Amniotic epithelial cell (primary cell): ENCODE measurements at places on chromosomes 4 and X.

GRCh38 chrX:101925733-101926132, 6.1 kb downstream of the ZMAT1 start:
- DNase-seq = no peak

GRCh38 chr4:152565333-152565732, 29.4 kb upstream of the FBXW7 start:
- peak; percentile 49 for DNase-seq

GRCh38 chrX:47645530-47645929, 4.8 kb downstream of the ELK1 start:
- DNase-seq = peak; percentile 70

DNA sequence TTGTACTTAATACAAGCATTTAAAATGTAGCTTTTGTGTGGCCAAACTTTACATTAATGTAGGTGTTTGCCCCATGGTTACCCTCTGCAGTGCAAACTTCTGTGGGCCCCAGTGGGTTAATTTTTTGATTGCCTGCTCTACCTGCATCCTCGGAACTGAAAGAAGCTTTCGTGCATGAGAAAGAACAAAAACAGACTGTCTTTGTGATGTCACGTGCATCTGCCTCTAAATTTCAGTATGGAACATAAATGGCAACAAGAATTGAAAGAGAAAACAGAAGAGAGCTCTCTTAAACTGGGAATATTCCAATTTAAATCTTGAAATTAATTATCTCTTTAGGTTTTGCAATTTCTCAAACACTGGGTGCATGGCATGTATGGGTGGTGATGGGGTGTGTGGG, 182.4 kb upstream of the LCORL start:
- DNase-seq = no peak

GRCh38 chrX:24360272-24360671, at the start of gene SUPT20HL1:
TSS of gene SUPT20HL1 (plus strand) at chrX:24360639. CDS start at chrX:24362761, 2,122 bp downstream.
- DNase-seq = no peak

- peak; percentile 11 for DNase-seq
These were observed 6.7 kb downstream of the ZNF81 start for GRCh38 chrX:47843363-47843762.

DNA sequence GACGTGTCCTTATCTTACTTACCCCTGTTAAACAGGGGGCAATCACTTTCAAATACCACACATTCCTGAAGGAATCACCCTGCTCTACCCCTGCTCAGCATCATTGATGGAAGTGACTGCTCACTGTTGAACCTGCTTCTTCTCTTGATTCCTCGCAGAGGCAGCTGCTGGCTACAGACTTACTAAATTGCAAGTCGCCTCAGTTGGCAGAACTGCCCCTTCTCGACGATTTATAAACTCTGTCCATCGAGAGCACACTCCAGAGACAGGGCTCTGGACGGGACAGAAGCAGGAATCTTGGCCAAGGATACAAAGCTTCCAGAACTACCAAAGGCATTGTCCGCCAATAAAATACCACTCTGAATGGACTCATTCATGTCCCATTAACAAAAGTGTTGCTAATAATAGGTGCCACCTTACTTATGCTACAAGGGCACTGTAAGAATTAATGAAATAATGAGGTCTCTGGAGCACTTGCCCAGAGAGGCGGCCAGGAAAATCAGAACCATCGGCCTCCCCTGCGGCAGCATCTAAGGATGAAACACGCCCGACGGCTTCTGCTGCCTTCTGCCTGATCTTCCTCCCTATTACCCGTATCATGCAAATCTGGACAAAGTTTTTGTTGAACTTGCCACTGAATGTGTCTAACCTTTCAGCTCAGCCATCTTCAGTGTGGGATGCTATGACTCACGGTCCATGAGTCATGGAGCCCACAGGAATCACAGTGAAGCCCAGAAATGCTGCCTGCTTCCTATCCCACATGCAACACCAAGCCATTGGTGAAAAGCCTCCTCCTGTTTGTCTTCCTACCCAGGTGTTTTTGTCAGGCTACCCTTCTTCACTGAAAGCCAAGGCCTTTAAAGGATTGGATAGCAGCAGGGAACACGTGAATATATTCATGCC, 164.9 kb downstream of the MAML3 start:
- peak; percentile 94 for DNase-seq

DNA sequence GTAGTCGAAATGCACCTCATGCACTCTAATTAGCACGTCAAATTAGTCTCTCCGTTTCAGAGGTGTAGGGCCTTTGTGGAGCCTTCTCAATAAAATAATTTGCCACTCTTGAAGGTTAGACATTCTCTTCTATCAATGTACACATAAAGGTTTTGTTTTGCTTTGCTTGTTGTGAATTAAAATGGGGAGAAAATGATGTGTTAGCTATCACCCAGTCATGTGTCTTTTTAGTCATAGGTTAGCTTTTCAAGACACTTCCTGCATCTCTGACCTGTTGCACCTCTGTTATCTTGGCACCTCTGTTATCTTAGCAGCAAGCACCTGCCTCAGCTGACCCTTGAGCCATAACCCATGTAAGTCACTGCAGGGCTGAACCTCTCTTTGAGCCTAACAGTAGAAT, 936 bp downstream of the TMEM144 start:
- DNase-seq = no peak

GRCh38 chr4:56937262-56937661, 29.6 kb downstream of the REST start:
- peak; percentile 90 for DNase-seq

DNA sequence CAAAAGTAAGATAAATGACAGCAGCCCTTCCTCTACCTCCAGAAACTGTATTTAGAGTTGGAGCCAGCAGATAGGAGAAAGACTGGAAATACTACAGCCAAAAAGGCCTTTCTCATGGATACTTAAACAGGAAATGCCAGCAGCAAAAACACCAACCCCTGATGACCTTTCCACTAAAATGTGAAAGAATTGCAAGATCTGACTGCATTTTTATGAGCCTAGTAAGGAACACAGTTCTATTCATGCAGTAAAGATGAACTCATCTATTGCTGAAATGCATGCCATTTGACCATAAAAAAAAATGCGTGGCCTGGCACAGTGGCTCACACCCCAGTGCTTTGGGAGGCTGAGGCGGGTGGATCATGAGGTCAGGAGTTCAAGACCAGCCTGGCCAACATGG, 19.9 kb downstream of the ABCG2 start:
- DNase-seq = peak; percentile 92

GRCh38 chrX:21412883-21413282, 38.7 kb downstream of the CNKSR2 start:
- DNase-seq = peak; percentile 79

DNA sequence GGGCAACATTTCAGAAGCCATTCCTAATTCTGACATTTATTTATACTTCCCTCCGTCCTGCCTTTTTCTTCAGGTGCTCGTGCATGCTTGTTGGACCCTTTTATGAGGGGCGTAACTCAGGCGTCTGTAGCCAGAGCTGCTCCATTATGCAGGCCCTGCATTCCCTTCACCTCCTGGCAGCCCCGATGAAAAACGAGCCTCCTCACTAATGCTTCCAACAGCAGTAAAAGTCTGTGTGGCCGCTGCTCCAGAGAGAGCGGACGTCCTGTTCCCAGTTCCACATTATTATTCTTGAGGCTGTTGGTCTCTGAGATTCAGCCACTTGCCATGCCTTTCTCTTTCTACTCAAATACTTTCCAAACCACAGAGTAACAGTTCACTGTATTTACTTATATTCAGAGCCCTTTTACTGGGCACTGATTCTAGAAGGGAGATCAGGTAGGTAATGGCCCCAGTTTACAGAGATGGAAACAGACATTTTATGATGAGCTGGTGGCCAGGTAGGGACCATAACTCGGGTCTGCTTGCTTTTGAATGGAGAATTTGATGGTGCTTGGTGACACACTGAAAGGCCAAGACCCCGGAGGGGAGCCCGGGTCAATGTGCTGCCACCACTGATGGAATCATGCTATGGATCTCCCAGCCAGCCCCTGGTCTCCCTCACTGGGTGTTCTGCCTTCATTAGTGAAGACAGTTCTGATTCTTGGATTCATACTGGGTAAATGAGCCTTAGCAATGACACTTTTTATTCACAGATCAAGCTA, 101.0 kb downstream of the GATB start:
- no peak for DNase-seq

- peak; percentile 93 for DNase-seq
These were observed 167.5 kb upstream of the MAP3K15 start for GRCh38 chrX:19682712-19683331.

DNA sequence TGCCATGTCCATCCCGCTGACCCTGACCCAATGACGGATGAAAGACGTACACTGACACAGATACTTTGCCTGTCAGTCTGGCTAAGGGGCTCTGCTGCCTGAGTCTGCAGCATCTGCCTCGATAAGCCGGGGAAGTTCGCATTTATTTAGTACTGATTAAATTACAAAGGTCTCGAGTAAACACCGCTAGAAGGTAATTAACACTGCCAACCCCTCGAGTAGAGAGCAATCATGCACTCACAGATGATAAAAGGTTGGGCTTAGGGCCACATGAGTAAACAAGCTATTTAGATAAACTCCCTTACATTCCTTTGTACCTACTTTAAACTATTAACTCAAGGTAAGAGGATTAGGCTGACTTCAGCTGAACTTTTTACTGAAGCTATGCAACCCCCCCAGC, 16.0 kb upstream of the RBMXL3 start:
- no peak for DNase-seq

GRCh38 chr4:75715105-75715799, 9.1 kb upstream of the USO1 start:
- peak; percentile 47 for DNase-seq

GRCh38 chr4:123821861-123822260, 425.3 kb downstream of the SPRY1 start:
- peak; percentile 48 for DNase-seq

- DNase-seq = no peak
These were observed 290.8 kb upstream of the FGF13 start for GRCh38 chrX:139002319-139002718.

- DNase-seq = no peak
These were observed 117.1 kb upstream of the BMP3 start for GRCh38 chr4:80913381-80913780.

DNA sequence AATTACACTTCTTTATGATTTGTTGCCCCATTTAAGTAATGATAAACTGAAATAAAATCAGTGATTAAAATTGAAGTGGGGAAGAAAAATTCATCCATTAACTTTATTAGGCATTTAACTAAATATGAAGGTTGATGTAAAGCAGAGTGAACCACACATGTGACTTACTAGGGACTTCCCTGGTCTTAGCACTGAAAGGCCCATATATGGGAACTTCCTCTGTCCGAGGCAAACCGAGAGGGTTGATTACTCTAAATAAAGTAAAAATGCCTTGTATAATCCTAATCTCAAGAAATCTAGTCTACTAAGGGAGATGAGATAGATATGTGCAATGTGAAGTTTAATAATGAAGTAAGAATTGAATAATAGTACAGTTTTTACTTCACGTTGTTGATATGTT, 403.9 kb upstream of the RPS6KA3 start:
- no peak for DNase-seq

DNA sequence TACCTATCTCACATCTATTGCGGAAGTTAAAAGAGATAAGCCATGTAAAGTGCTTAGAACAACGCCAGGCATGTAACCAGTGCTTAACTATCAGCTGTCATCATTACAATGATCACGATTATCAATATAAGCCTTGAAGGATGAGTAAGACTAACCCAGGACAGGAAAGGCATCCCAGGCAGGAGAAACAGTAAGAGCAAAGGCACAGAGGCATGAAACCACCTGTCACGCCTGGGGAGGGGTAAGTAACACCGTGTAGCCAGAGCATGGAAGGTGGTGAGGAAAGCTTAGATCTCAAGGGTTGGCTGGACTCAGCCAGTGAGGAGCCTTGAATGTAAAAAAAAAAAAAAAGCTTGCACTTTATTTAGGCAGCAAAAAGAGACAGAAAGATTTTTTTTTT, 71.7 kb upstream of the NOCT start:
- DNase-seq = no peak

DNA sequence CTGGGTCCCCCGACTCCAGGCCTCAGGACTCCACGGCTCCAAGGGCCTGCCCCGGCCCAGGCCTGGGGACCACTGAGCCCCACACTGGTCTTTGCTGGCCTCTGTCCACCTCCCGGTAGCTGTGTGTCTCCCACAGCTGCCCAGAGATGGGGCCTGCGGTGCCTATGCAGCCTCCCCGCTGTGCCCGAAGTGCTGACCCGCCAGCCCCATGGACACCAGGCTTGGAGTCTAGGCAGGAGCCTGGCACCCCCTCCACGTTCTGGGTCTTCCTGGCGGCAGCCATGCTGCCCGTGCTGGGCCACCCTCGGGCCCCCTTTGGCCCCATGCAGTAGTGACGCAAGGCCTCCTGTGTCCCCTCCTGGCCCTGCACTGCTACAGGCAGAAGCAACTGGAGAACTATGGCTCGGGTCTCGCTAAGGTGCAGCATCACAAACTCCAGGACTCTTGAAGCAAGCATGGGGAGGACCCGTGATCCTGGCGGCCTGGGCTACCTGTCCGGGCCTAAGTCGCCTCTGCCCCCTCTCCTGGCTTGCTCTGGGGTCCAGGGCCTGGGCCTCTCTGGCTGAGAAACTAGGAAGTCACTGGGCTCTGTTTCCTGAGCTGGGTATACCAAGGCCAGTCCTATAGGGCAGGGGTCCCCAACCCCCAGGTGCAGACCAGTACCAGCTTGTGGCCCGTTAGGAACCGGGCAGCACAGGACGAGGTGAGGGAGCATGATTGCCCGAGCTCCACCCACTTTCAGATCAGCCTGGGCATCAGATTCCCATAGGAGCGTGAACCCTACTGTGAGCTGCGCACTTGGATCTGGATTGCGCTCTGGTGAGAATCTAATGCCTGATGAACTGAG, 917 bp downstream of the MYL5 start:
- DNase-seq = no peak

- DNase-seq = no peak
These were observed 12.7 kb upstream of the HPF1 start for GRCh38 chr4:169770416-169770815.

DNA sequence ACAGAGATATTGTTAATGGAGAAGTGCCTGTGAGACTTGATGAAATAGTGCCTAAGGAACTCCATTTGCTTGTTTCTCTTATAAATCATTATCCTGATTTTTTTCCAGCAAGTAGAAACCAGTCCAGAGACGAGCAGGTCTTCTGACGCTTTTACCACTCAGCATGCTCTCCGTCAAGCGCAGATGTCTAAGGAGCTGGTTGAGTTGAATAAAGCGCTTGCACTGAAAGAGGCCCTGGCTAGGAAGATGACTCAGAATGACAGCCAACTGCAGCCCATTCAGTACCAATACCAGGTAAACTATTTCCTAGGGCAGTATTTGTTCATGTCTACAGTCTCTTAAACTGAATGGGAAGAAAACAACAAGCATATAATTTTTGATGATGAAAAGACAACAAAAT, 63.6 kb downstream of the KIF4A start:
- DNase-seq = peak; percentile 19

GRCh38 chr4:3680656-3681055, 85.5 kb upstream of the ADRA2C start:
- no peak for DNase-seq

DNA sequence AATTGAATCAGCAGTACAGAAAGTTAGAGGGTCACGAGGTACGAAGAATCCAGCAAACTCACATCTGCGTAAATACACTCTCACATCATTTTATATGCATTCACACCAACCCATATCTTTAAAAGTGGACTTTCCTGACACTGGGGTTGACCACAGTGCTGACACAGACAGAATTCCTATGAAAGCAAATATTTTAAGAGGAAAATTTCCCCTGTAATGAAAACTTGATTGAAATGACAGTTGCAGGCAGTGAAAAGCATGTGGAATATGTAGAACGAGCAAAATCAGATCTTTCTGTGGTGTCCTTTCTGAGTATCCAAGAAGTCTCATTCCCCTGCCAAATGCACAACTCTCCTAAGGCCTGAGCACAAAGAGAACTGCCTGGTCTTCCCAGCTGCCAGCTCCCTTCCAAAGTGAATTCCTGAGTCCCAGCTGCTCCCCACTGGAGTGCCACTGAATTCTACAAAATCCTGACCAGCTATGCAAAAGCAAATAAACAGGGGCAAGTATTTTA, 50.5 kb upstream of the FAM9C start:
- DNase-seq = peak; percentile 27
